ENCODE measurements at places on chromosomes 7 and 10.
A peak's percentile ranks its signal among the peaks of the same experiment; 100 is the strongest.

DNA sequence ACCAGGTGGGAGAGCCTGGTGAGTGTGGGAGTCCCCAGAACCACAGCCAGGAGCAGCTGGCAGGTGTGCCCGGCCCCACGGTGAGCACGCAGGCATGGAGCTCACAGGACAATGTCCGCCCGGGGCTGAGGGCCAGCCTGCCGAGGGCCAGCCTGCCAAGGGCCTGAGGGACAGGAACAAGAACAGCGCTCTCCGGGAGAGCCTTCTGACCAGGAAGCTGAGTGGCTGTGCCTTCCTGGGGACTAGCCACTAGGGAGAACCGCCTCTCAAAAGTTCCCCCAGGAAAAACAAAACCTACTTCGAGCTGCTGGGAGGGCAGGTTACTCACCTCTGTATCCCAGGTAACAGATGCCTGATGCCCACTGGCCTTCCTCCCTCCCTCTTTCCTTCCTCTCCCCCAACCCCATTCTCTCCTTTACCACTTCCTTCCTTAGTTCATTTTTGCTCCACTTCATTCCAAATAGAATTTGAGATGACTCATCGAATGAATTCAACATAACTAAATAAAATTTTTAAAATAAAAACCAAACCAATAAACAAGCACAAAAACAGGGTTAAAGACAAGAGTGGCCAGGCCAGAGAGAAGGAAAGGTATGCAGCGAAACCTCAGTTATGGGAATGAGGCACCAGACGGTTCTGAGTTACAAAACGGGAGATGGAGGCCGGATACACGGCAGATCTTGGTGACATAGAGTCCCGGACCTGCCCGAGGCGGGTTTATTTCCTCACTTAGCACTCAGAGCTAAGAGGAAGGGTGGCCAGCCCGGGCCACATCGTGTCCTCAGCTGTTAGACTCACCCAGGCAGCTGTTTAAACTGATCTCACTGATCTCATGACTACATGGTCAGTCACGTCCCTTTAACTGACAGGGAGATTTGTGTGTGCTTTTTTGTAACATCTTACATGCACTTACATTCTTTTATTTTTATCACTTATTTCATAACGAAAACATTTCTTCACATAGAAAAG, 128.5 kb downstream of the TNS3 start:
- no peak for DNase-seq

DNA sequence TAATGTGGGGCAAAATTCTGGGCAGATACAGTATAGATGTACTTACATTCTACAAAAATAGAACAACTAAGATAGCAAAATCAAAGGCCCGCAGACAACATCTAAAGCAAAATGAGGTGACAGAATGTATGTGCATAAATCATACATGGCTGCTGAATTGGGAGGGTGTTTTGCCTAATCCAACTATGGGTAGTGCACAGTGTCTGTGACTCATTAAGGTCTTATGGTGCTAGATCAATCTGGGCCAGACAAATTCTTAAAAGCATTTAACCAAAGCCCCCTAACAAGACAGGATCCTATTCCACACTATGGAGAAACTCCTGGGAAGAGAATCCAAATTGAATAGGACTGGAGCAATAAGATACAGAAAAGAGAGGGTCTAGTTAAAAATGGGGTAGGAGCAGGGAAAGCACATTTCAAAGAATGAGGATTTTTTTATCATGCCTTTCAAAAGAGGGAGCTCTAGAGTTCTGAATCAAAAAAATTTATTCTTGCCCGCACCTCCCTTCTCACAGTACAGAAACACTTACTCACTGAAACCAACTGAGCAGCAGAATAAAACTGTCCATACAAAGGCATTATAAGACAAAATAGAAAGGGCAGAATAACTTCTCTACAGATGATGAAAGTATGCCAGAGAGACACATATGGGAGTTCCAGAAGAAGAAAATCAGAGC, 181.3 kb downstream of the RNLS start:
- DNase-seq, result no peak

- DNase-seq, result no peak
Measured at GRCh38 chr10:46558122-46558391, 1.6 kb upstream of the GPRIN2 start.

DNA sequence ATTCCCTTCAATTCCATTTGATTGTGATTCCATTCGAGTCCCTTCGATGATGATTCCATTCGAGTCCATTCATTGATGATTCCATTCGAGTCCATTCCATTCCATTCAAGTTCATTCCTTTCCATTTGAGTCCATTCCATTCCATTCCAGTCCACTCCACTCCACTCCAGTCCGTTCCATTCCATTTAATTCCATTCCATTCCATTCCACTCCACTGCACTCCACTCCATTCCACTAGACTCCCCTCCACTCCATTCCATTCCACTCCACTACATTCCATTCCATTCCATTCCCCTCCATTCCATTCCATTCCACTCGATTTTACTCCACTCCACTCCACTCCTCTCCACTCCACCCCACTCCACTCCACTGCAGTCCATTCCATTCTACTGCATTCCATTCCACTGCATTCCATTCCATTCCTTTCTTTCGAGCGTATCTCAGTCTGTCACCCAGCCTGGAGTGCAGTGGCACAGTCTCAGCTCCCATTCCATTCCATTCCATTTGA, 115.7 kb downstream of the ZNF92 start:
- no peak for DNase-seq

GRCh38 chr7:36366718-36367560, 22.7 kb upstream of the ANLN start:
- DNase-seq, result peak; percentile 93

GRCh38 chr7:107147464-107148393, 21.1 kb upstream of the HBP1 start:
- DNase-seq, result no peak

GRCh38 chr10:77592946-77593636, 44.5 kb downstream of the KCNMA1 start:
- no peak for DNase-seq

DNA sequence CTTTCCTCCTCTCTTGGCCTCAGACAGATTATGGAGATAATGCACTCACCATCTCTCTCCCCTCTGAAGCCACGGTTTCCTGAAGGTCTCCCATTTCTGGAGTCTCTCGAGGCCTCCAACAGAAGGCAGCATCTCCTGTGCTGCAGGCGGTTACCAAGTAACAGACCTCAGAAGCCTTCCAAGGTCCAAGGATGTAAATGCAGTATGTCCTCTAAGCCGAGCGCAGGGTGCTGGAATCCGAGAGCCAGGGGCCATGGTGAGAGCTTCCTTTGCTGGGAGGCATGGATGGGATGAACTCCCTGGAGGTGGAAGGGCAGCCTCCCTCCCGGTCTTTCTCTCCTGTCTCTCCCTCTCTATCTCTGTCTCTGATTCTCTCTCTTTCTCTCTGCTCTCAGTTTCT, 79.8 kb downstream of the ADARB2 start:
- no peak for DNase-seq

DNA sequence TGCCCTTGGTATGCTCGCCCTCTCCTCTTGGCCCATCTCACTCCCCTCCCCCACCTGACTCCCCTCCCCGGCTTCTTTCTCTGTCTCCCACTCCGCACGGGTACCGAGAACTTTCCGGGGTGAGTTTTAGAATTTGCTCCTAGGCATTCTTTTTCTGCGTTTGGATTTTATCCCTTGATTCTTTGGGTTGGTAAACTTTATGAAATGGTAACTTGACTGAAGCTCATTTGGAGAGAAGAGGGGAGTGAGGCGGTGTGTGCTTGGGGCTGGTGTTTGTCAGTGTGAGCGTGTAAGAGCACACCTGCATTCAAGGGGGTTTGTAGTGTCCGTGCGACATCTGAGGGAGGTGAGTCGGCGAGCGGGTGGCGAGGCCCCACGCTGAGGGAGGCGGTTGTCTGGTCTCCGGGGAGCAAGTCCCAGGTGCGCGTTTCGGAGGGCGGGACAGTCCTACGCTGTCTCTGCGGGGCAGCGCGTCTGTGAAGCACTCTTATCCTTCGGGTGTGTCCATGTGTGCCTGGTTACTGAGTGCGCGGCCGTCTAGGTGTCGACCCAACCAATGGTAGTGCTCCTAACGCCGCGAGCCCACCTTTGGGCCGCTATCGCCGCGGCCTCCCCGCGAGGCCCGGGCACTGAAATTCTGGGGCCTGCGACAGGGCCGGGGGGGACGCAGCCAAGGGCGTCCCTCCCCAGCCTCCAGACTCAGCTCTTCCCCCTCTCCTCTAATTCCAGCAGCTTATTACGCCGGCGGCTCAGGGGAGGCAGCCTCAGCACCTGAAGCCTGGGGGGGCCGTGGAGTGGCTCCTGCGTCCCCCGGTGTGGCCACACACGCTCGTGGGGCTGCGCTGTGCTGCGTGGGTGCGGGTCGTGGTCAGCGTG, 2.6 kb upstream of the ZNF503 start:
- DNase-seq, result peak; percentile 71

DNA sequence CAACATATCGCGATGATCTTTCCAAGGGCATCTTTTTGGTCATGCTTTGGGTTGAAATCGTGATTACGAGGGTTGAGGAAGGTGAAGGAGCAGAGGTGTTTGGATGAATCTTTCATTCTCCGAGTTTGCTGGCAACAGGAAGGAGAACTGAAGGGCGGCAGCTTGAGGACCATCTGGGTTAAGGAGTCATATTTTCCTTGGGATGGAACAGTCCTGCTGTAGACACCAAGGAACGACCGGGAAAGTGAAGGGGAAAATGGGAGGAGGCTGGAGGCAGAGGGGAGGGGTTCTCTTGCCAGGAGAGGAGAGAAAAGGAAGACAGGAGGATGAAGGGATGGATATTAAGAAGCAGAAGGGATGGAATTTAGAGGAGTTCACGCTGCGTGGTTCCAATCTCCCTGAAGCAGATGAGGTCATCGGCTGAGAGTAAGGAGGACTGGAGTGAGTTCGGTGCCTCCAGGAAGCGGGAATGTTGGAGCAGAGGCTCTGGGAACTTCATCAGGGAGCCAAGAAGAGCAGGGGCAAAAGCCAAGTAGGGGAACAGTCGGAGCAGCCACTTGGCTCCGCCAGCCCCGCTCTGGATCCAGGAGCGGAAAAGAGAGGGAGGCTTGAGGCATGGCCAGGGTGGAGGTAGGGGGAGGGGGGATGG, 116.6 kb upstream of the GALNT17 start:
- no peak for DNase-seq

DNA sequence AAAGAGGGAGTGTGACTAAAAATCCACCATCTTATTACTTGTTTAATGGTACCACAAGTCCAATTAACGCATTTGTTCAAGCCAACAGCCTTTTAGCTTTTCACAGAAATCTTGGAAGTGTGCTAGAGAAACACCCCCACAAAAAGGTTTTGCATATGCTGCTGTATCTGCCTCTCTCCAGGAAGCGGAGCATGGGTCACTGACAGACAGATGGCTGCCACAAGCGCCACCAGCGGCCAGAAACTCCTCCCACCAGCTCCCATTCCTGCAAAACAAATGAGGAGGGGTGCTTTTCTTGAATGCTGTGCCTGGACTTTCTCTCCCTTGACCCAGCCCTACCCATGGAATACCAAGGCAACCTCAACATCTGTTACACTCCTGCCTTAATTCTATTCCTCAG, 176.3 kb upstream of the LRGUK start:
- DNase-seq, result no peak

GRCh38 chr7:68247126-68247525, 1250.5 kb downstream of the TYW1 start:
- no peak for DNase-seq

DNA sequence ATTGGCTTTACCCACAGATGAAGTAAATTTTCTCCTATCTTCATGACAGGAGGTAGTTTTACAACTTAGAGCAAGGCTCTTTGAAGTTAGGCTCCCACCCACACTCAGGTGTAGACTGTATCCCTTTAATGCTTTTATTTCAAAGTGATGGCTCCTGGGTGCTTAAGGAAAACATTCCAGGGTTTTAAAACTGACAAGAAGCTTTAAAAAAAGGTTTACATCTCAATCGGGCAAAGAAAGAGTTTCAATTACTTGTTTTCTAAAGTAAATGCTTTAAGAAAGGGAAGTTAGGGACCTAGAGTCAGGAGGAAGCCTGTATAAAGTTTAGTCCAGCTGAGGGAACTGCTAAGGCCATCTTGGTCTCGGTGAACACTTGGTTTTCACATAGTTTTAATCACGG, 1153.8 kb upstream of the C7orf33 start:
- no peak for DNase-seq

DNA sequence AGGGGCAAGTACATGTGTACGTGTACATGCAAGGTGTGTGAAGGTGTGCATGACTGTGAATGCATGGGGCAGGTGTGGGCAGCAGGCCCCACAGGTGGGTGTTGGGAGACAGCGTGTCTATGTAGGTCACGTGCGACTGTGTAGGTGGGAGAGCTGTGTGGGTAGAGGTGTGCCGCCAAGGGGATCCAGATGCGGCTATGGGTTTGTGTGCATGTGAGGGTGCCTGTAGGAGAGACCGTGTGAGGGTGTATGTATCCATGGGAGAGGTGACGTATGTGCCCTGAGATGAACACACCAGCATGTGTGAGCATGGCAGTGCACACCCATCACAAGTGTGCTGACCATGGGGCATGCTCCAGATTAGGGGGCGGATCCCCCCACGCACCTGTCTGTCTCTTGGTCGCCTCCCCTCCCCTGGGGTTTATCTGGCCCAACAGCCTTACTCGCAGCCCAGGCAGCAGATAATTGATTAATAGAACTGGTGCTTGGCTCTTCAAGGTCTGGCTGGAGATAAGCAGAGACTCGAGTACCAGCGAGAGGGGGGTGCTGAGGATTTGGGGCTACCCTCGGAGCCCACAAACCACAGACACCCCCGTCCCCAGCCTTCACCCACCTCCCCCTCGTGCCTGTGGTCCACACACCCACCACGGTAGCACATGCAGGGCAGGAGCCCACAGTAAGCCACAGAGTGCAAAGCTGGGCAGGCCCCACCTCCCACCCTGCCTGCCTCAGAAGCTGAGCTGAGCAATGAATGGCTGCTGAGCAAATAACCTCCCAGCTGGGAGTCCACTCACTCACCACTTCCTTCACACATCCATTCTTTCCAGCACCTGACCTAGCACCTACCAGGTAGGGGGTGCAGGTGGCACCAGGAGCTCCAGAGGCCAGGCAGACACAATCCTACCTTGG, 41.4 kb upstream of the ZMIZ1 start:
- DNase-seq, result peak; percentile 5

DNA sequence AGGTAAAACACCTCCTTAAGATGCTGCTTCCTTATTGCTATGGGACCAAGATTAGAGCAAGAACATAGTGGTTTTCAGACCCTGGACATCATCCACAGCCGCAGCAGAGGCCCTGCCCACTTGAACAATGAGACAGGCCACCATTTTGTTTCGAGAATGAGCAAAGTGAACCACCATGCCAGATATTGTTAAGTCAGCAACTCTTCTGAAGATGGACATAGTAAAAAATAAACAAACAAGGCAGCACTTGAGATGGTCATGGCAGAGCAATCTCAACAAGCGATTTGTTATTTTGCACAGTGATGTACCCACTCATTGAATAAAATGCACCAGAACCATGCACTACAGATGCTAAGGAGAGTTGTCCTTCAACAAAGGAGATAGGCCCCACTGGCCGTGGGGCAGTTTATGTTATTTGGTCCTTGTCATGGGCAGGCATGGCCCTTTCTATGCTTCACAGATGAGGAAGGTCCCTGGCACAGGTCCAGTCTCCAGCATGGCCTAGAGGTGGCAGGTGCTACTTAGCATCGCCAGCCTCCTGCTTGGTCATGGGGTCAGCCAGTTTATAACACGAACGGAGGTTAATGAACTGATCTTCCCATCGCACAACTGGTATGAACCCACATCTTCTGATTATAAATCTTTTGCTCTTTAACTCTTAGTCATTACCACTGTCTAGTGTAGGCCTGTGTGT, 44.1 kb downstream of the IKZF1 start:
- no peak for DNase-seq

GRCh38 chr10:55203319-55203718, 402.3 kb upstream of the PCDH15 start:
- no peak for DNase-seq

- no peak for DNase-seq
Measured at GRCh38 chr7:158399762-158400161, 187.9 kb downstream of the PTPRN2 start.
